T-helper 2 cell (primary cell): ENCODE measurements at places on chromosomes 1 and 21.

DNA sequence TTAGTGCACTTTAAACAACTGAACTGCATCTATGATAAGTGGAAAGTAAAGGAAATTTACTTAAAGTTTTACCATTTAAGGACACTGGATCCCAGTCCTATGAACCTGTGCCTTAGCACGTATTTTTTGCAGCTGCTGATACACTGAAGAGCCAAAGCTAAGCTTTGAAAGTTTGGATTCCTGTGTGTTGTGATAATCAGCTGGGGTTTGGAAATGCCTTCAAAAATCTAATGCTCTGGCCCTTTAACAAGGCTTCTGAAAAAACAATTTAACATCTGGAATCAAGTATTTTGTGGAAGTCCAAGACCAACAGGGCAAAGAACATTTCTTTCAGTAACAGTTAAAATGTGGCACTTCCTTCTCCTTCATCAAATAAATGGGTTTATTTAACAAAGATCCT, 51.8 kb downstream of the DDAH1 start:
- no peak for DNase-seq

DNA sequence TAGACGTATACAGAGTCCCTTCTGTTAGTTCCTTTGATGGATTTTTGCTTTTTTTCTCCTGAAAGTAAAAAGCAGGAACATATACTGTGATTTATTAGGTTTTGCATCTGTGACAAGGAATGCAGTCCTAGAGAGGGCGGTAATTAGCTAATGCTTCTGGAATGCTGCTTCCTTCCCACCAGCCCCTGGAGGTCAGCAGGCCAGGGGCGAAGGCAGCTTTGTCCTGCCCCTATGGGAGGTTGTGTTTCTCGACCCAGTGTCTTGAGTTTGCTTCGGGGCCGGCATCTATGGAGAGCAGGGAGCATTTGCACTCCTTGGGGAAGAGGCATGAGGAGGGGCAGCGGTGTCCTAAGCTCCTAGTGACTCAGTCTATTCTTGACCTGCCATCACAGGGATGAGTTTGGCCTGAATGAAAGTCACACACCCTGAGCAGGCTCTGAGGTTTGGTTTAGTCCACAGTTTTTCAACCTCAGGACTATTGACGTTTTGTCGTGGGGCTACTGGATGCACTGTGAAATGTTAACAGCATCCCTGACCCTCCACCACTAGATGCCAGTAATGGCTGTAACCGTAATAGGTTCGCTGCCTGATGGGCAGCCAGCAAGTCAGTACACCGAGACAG, 85.0 kb upstream of the KCNJ15 start:
- DNase-seq = no peak

- DNase-seq = no peak
Observed at GRCh38 chr1:172402878-172403569, 17.5 kb upstream of the C1orf105 start.

GRCh38 chr1:60657926-60658325, 424.4 kb upstream of the NFIA start:
- DNase-seq = no peak

DNA sequence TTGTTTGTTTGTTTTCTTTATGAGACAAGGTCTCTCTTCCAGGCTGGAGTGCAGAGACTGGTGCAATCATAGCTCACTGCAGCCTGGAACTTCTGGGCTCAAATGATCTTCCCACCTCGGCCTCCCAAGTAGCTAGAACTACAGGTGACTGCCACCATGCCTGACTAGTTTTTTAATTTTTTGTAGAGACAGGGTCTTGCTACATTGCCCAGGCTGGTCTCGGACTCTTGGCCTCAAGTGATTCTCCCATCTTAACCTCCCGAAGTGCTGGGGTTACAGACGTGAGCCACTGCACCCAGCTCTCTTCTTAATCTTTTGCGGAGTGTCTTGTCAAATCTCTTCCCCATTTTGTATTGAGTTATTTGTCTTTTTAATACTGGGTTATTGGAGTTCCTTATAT, 32.6 kb upstream of the PARP1 start:
- no peak for DNase-seq

DNA sequence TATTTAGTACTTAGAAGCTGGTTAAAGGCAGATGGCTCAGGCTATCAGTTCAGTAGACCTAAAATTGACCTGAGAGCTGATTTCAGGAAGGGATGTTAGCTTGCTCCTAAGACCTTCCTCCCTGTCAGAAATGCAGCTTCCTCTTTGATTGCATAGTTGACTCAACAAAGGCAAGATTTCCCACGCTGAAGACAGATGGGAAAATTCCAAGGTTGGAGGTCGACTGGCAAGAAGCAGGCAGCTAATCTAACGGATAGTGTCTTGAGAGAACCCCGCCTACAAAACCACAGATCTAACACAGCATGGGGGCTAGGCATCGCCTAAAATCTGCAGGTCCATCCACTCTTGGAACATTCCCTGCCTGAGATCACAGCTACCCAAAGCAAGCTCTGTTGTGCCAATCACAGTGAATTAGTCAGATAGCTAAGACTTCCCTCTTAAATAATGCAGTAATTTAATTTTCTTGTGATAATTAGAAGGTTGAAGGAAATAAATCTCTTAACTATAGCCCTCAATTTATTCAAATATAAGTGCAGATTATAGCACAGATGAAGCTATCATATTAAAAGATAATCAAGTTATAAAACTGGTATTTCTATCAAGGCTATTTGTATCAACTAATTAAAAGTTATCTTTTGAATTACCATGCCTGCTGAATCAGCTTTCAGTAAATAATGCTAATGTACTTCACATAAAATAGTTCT, 357.8 kb upstream of the SGIP1 start:
- no peak for DNase-seq

DNA sequence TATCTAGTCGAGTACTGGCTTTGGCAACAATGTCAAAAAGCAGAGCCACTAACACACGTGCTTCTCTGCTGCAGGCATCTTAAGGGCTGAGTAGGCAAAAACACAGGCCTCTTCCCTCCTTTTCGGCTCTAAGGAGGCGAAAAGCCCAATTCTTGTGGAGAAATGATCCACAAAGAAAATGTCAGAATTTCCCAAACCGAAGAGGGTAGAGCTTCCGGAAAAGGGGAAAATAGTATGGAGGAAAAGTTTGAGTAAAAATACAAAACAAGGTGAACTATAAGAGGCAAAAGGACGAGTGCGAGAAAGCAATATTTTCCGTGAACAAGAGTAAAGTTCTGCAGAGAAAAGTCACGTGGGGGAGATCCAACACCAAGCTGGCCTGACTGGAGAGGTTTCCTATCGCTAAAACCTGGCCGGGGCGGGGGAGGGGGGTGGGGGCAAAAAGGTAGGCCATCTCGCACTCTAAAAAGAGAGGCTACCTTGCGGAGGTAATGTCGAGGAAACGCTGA, 551 bp downstream of the ZRANB2 start:
- peak; percentile 53 for DNase-seq

DNA sequence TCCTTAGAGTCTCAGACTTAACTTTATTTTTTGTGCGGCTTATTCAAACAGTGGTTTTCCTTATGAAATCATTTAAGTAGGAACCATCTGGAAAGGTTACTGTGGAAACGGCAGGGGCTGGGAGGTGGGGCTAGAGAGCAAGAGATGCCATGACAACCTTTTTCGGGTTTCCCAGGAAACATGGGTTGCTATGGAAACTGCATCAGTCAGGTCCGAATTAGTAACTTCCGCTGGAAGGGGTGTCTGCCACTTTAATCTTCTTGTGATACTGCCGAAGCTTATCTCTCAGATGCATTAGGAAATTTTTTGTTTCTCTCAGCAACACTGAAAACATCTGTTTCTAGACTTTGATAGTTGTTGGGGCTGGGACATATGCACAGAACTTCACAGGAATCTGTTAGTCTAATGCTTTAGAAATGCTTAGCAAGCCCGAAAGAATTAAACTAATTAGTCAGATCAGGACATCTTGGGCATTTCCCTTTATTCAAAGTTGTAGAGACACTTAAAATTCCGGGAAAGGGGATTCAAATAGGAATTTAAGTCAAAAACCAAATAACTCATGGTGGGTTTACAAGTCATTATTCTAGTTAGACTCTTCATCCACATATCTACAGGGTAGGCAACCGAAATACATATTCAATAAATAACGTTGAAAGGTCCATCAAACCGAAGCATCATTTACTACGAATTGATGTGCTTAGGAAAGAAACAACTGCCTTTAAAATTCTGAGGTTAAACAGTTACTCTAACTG, 2.6 kb downstream of the KCNA3 start:
- peak; percentile 13 for DNase-seq

DNA sequence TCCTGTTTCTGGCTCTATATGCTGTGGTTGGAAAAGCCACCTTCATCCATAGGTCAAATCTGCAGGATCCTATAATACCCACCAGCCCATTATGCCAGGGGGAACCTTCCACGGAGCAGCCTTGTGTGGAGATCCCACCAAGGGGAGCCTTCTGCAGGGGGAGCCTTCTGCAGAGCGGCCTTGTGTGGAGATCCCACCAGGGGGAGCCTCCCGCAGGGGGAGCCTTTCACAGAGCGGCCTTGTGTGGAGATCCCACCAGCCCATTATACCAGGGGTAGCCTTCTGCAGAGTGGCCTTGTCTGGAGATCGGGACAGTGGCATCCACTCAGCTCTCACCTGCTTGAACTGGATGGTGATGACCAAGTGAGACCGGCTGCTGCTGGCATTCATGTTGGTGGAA, 85.3 kb downstream of the SCCPDH start:
- no peak for DNase-seq

DNA sequence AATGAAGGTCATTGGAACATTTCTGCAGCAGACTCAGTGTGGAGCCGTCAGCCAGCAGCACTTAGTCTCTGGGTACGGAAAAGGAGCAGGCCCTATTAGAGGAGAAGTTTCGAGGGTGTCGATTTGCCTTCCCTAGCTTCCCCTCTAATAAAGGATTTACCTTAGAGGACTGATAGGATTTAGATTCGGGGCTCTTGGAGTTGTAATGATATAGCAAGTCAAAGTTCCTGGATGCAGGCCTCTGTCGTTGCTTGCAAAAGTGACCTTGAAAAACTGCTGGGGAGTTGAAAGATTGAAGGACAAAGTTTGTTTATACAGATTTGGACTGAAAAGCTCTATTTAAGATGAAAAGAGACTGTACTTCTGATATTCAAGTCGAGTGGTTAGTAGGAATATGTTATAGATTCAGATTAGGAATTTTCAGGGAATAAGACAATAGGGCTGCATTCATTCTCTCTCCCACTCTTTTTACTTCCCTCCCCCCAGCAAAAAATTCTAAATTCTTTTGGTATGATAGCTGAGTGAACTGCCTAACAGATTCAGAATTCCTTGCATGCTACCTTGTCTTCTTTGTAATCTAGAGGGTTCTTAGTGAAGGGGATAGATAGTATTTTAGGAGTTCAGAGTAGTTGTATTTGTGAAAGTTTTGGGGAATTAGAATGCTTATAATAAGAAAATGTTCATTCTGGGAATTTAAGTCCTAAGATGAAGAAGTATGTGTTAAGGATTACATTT, 19.2 kb downstream of the NFYC start:
- DNase-seq = no peak
